ENCODE measurements at places on chromosomes 1 and 21.

DNA sequence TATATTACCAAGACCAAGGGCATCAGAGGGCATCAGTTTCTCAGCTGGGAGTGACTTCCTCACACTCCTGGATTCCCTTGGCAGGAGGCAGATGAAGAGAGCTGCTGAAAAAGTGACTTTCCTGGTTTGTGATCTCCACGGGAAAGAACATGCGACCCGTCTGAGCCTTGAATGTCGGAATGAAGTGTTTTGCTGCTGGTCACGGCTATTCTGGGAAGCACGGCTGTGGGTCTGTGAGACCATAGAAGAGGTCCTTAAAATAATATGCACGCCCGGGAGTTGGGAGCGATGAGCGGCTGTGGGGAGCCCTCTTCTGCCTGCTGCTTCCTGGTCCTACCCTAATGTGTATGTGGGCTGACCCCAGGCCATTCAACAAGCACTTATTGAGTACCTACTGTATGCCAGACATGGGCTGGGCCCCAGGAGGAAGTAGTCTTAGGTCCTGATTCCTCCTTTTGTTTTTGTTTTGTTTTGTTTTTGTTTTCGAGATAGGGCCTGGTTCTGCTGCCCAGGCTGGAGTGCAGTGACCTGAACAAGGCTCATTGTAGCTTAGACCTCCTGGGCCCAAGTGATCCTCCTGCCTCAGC is 13.2 kb upstream of the UMODL1 start:
- no peak for DNase-seq

DNA sequence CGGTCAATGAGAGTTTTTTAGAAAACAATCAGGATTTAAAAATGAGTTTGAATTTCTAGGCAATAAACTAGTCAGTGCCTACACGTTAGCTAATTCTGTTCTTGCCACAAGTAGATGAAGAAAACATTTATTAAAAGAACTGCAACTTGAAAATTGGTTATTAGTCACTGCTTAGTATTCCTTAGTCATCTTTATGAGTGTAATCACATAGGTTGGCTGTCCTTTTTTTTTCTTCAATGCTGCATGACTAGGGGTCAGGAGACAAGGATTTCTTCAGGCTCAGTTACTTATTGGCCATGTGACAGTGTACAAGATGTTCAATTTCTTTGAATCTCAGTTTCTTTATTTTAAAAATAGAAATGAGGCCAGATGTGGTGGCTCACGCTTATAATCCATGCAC is 17.1 kb downstream of the SOAT1 start:
- no peak for DNase-seq

DNA sequence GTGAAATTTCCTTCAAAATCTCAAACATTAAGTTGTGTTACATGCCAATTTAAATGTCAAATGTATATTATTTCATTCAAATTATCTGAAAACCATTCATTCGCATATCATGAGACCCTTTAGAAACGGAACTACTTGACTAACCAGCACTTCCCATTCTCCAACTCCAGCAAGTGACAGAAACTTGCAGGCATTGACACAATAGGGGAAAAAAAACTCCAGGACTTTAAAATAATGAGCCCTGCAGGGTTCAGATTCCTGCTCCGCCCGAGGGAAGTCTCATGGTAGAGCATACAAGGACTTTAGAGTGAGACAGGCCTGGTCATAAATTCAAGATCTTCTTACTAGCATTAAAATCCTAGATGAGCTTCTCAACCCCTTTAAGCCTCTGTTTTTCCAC is 138.9 kb downstream of the NR5A2 start:
- DNase-seq = no peak

GRCh38 chr1:6080469-6080868 is 34.8 kb downstream of the KCNAB2 start:
- DNase-seq = no peak

GRCh38 chr1:229388897-229389580 is 44.9 kb downstream of the ACTA1 start:
- DNase-seq = no peak

DNA sequence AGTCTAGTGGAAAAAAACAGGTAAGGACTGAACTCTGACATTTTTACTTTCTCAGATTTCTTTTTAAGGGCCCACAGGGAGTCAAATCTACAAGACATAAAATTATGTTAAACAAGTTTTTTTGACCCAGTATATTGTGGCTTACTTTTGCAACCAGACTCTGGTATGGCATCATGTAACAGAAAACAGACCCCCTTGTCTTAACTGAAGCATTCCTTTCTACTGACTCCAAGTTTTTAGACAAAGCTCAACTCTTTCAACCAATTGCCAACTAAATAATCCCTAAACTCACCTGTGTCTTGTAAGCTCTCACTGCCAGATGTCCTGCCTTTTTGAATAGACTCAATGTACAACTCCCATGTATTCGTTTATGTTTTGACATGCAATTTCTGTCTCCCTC is 64.3 kb downstream of the FASLG start:
- DNase-seq = no peak

GRCh38 chr1:231091831-231092301 is 51.8 kb upstream of the FAM89A start:
- DNase-seq = peak; percentile 75

DNA sequence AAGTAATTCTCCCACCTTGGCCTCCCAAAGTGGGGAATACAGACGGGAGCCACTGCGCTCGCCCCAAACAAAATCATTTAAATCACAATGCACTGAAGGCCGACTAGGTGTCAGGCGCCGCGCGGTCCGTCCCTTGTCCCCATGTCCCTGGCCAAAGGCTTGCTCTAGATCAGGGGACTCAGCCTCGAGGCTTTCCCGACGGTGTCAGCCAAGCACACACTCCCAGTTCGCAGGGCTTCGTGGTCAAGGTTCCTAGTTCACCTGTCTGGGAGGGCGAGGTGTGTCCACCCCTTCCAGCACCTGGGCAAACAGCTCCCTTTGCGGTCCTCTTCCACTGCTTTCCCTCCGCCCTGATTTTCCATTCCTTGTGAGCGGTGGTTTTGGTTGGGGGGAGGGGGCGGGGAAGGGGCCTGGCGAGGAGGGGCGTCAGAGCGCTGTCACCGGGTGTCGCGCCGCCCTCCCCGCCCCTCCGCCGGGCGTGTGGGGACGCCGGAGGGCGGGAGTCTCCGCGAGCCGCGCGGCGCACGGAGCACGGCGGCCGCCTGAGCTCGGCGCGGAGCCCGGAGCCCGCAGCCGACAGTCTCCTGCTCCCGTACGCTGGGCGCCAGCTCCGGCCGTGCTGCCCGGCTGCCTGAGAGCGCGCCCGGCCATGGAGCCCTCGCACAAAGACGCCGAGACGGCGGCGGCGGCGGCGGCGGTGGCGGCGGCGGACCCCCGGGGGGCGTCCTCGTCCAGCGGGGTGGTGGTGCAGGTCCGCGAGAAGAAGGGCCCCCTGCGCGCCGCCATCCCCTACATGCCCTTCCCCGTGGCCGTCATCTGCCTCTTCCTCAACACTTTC is at the start of gene STUM:
Gene STUM, plus strand, starts transcription at position 509 of the 838 bp plus-strand sequence. Its CDS starts 141 bp downstream, at position 650.
- DNase-seq = peak; percentile 57

- DNase-seq = no peak
These were observed 147.3 kb downstream of the CD247 start for GRCh38 chr1:167371030-167371429.

Data from RPMI8226 (cell line).